ENCODE measurements at places on chromosomes 2 and 18. TPM values are rescaled to one million over a fixed set of nuclear protein-coding genes. Genes with fewer than 3 reads are reported as not detected.

The PIK3C3 gene
- total RNA-seq, result 38.3 TPM

The NOP58 gene
- 76.4 TPM for total RNA-seq

The CREG2 gene
- total RNA-seq, result 0.20 TPM

The HAAO gene
- 7.0 TPM for total RNA-seq

The CFAP53 gene
- total RNA-seq, result 0.30 TPM

The SLC9A4 gene
- total RNA-seq, result 1.3 TPM

The SGPP2 gene
- total RNA-seq, result 11.2 TPM

The KLF11 gene
- 16.1 TPM for total RNA-seq

The SOCS6 gene
- total RNA-seq, result 18.7 TPM

The SERPINB10 gene
- 3.9 TPM for total RNA-seq

- no peak for DNase-seq
Measured at GRCh38 chr2:84776011-84776410, 104.9 kb downstream of the TRABD2A start.

- no peak for DNase-seq
Measured at GRCh38 chr2:61878761-61879160, 9.7 kb downstream of the CCT4 start.

GRCh38 chr2:25829828-25830227, 48.5 kb downstream of the ASXL2 start:
- DNase-seq, result no peak

DNA sequence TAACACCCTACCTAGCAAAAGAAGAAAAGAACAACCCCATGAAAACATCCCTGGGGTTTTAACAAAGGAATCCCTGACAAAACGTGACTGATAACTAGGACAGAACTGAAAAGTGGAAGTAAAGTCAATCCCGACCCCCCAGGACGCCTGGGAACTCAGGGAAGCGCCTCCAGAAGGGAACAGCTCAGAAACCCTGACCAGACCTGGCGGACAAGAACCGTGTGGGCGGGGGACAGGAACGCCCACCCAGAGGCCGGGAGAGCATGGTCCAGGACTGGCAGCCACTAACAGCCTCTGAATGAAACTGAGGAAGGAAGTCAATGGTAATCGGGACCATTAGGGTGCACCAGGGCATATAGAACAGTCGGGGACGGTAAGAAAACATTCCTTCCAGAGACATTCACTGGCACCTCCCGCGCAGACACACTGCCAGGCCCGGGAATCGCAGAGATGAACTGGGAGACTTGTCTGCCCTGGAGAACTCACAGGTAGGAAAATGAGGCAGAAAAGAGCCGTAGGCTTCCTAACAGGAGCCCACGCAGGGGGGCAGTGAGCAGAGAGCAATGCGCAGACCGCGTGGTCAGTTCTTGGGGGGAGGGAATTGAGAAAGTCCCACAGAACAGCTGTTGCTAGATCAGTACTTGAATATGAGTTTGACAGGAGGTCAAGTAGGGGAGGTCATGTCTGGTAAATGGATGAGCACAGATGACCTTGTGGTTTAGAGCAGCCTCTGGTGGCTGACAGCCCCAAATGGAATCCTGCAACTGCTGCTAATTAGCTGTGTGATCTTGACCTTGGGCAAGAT, 1.3 kb upstream of the TBC1D8 start:
- peak; percentile 56 for DNase-seq

- peak; percentile 38 for DNase-seq
Measured at GRCh38 chr2:156279446-156280150, 52.9 kb downstream of the NR4A2 start.

- no peak for DNase-seq
Measured at GRCh38 chr18:41870817-41871216, 84.2 kb upstream of the PIK3C3 start.

DNA sequence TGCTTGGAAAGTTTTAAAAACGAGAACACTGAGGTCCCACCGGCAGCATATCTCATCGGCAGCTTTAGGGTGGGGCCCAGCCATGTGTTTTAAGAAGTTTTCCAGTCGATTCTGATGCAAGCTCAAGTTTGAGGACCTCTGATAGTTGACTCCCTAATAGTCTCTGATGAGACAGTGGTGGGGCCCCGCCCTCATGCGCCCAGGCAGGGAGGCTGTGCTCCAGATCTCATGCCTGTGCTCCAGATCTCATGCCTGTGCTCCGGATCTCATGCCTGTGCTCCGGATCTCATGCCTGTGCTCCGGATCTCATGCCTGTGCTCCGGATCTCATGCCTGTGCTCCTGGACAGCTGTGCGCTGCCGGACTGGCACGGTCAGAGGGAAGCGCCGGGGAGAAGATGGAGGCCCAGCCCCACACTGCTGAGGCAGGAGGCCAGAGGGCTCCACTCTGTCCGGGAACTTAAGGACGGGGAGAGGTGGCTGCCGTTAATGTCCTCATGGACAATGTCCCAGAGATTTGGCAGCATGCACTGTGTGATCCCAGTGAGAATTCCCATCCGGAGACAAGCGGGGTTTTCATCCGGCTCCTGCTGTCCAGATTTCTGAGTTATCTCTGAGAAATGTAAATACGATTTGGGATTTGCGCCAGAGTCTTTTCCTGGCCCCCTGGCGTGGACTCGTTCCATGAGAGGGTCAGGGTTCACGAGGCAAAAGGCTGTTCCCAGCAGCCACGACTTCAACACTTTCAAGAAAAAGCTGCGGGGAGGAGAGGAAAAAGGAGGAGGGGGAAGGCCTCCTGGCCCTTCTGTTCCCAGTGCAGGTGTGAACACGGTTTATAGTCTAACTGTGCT, 9.4 kb upstream of the COLEC11 start:
- DNase-seq, result peak; percentile 66

DNA sequence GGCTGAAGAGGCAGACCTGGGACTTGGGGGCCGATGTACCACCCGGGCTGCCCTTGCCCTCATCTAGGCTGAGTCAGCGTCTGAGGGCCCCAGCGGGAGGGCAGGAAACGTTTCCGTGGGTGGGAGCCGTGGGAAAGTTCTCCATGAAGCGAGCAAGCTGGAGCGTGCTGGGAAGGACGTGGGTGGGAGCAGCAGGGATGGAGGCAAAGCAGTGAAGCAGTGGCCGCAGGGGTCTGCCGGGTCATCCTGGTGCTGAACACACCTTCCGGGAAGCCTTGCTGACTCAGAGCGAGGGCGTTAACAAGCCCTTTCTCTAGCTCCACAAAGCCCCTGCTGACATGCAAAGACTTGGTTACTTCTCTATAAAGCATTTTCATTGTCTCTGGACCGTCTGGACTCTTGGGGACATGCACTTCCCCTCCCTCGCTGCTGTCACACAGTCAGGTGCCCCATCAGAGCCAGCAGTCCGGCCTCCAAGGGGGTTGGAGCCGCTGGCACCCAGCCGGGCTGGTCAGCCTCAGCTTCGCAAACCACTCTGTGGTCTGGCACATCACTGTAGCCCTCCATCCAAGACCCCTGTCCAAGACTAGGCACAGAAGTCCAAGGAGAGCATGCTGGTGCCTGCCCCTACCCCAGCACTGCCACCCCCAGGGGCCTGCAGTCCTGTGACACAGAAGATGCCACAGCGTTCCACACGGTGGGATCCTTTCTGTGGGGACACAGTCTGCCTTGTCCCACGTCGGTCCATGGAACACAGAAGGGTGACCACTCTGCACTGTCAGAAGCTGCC, 115.1 kb upstream of the GPC1 start:
- DNase-seq, result no peak

- no peak for DNase-seq
Measured at GRCh38 chr2:191566344-191566743, 111.6 kb upstream of the NABP1 start.

DNA sequence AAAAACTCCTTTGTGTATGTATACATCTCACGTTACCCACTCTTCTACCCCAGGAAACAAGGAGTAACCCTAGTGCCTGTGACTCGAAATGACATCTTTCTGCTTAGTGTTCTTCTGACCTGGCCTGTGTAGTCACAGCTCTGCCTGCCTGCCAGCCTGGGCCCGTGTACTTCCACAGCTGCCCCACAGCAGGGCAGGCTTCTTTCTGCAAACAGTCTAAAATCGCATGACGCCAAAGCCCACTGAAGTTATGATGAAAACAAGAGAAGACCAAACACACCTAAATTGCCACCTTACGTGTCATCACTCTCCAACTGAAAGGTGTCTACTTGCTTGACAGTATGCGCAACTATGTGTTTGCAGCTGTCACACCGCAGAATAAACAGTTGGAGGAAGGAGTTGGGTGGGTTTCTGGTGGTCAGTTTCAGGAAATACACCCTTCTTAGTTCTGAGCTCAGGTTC, 1.5 kb downstream of the GAREM1 start:
- no peak for DNase-seq

DNA sequence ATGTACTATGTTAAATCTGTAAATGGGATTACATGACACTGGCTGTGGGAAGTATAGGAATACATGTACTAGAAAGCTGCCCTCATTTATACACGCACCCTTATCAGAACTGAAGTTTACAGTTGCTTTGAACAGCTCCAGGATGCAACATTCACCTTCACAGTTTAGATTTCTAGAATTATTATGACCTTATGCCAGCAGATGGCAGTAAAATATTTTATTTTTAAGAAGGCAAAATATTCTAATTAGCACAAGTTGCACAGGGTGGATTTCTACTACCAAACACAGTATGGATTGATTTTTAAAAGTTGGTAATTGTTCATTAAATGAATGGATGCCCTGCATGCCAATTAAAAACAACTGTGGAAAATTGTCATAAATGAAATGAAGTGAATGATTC, 670.4 kb downstream of the KCNJ3 start:
- no peak for DNase-seq

DNA sequence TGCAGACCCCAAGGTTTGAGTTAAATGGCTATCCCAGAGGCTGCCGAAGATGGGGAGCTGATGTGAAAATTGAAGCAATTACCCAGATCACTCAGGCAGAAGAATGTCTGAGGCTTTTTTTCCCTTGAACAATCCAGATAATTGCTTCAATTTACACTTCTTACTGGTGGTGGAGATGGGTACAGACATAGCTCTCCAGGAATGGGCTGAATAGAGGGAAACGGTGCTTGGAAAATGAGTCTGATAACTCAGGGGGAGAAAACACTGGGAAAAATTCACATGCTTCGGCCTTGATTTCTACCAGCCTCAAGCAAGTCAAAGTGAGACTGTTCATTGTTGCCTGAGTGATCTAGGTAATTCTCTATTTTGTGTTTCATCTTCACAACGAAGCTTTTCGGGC, 9.5 kb upstream of the KIF5C start:
- DNase-seq, result no peak

DNA sequence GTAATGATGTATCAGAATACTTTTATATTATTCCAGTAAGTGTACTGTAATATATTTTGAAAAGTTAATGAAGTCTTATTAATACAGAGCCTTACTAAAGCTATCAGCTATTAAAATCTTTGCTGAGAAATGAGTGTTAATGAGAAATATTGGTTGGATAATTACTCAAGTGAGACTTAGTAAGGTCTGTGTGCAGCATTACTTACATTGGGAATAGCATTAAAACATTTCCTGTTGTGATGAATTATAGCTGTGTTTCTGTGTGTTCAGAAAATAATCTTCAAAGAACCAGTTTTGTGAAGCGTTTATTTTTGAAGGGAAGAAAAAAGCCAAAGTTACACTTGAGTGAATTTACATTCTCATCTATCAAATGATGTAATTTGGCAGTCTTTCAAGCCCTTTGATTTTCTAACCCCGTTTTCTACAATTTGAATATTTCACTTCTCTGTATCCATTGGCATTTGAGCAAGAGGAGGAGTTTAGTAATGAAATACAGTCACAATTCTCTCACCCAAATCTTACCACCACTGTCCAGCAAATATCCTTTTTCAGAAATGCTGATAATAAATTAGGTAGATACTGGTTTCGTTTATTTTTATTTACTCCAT, 123.5 kb upstream of the BOD1L2 start:
- no peak for DNase-seq

- DNase-seq, result no peak
Measured at GRCh38 chr2:114925296-114926255, 483.1 kb downstream of the DPP10 start.

- DNase-seq, result no peak
Measured at GRCh38 chr2:186959486-186959885, 110.5 kb upstream of the ZSWIM2 start.

- DNase-seq, result no peak
Measured at GRCh38 chr2:33796511-33796910, 197.4 kb upstream of the FAM98A start.

DNA sequence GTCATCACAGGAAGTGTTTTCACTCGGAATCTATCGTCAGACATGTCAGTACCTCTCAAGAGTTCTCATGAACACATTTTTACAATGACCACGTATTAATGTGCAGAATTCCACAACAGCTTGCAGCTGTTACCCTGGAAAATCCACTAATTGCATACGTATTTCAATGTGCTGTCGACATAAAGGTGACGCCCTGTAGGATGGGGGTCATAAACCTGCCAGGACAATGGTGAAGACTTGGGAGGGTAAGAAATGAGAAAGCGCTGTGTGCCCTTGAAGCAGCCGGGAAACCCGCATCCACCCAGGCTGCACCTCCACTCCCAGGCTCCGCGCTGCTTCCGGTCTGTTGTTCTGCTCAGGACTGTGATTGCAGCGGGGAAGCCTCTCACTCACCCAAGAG, 14.0 kb downstream of the TMEM18 start:
- DNase-seq, result no peak

GRCh38 chr18:28127763-28128658, 48.9 kb downstream of the CDH2 start:
- DNase-seq, result no peak

DNA sequence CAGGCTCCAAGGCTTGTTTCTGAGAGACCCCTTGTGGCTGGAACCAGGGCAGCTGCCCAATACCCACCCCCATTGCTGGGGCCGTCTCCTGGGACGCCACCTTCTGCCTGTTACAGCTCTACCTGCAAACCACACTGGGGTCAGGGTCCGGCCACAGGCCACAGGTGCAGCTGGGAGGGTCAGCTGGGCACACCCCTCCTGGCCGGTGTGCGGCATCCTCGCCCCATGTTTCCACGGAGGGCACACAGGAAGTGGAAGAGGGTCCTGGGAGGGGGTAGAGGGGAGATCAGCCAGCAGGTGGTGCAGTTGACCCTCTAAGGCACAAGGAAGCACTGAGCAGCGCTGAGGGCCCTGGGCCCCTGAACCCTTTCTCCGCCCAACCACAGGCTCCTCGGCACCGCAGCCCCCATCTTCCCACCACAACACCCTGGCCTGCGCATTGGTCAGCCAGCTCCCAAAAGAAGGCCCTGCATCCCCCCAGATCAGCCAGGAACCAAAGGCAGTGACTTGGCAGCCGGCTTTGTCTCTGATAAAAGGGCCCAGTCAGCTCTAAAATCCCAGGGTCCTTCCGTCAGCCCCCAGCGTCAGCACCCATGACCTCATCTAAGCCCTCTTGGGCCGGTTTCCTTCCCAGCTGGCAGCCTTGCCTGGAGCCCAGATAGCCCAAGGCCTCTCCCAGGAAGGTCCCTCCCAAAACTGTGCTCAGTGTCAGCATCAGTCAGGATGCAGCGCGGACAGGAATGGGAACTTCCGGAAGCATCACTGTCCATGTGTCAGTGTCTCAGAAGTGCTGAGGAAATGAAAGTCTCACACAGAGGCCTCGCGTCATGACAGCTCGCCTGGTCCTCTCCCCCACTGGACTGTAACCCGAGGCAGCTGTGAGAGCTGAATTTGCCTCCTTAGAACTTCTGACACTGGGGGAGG, 1.7 kb downstream of the ERFE start:
- no peak for DNase-seq

DNA sequence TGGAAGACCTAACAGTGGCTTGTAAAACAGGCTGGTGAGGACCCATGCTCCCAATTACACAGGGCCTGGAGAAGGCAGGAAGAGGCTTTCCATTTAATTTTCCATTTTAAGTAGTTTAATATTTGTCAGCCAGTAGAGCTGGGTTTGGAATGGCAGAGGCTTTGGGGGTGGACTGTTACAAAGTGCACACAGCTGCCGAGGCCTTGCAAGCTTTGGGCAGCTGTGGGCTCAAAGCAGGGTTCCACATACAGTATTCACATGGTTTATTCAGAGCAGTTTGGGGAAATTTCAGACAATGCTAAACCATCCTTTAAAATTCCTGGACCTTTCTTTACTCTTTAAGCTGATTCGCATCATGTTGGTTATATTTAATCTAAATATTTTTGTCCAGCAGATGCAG, 132.6 kb downstream of the WDSUB1 start:
- DNase-seq, result no peak

All from skin of body (tissue), 3 donors.